ENCODE measurements at places on chromosomes 16 and 17.

- no peak for DNase-seq
These were observed 46.0 kb downstream of the TMC5 start for GRCh38 chr16:19463468-19464315.

DNA sequence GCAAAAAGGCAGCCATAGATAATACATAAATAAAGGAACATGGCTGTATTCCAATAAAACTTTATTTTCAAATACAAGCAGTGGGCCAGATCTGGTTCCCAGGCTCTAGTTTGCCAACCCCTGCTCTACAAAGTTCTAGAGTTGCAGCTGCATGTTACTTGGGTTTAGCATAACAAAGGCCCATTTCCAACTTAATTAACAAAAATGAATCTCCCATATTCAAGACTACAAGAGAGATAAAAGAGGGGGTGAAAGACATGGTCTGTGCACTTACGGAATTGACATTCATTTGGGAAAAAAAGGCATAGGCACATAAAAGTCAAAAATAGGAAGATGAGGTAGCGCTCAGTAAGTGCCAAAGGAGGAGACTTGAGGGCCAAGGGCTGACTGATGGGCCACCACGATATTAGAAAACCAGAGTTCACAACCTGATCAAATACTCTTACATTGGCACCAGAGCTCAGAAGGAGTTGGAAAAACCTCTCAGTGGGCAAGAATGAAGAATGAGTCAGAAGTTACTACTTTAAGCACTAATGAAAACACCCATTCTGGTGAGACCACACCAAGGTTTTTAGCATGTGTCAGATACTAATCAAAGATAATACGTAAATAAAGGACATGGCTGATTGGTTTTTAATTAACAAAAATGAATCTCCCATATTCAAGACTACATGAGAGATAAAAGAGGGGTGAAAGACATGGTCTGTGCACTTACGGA, 164.0 kb downstream of the VPS53 start:
- peak; percentile 25 for DNase-seq

- no peak for DNase-seq
These were observed 10.8 kb downstream of the MYBBP1A start for GRCh38 chr17:4544135-4544950.

- no peak for DNase-seq
These were observed 1.1 kb upstream of the KPNA2 start for GRCh38 chr17:68034452-68034776.

GRCh38 chr17:50952013-50952412, 85.9 kb upstream of the TOB1 start:
- DNase-seq: peak; percentile 18

DNA sequence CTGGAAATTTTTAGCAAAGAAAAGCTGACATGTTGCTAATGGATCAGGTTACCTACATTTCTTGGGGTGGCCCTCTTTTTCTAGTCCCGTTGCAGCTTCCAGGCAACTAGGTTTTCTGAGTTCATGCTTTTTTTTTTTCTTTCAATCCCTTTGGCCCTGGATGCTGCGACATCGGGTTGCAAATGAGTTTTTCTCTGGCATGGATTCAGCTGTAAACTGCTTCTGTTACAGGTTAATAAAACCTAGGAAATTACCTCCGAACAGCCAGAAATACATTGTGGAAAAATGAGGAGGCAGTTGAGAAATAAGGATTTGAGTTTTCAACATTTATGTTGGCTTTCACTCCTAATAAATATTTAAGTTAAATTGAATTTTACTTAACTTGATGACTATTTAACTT, 149.8 kb upstream of the MAF start:
- no peak for DNase-seq

DNA sequence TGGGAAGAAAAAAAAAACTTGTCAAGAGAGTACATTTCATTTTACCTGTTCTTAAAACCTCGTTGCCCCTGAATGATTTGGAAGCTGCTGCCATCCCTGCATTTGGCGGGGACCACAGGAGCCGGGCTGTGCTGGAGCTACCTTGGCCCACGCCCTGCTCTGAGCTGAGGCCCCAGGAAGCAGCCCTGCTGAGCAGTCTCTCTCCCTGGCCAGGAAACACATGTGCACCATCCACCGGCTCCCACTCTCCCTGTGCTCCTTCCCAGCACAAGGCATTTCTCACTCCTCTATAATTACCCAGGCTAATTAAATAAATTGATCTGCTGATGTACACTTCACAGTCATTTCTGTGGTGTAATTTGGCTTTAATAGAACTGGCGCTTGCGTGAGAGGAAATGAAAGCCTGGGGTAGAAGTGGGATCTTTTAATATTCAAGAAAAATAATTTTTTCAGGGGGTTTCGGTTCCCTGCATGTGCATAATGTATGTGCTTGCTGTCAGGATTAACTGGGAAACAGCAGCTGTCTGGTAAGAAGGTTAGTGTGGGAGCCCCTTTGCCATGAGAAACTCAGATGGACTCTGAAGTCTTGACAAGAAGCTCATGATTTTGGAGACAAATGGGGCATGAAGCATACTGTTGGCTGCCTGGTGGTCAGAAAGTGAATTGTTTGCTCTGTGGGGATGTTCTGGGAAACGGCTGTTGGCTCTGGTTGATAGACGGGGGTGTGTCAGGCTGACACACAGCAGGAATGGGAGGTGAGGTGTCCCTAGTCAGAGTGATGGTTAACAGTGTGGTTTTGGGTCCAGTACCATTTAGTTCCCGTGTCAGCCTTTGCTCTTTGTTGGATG, 252.3 kb upstream of the EEF2KMT start:
- no peak for DNase-seq

GRCh38 chr17:29918922-29919856, 10.8 kb downstream of the SSH2 start:
- DNase-seq: no peak

DNA sequence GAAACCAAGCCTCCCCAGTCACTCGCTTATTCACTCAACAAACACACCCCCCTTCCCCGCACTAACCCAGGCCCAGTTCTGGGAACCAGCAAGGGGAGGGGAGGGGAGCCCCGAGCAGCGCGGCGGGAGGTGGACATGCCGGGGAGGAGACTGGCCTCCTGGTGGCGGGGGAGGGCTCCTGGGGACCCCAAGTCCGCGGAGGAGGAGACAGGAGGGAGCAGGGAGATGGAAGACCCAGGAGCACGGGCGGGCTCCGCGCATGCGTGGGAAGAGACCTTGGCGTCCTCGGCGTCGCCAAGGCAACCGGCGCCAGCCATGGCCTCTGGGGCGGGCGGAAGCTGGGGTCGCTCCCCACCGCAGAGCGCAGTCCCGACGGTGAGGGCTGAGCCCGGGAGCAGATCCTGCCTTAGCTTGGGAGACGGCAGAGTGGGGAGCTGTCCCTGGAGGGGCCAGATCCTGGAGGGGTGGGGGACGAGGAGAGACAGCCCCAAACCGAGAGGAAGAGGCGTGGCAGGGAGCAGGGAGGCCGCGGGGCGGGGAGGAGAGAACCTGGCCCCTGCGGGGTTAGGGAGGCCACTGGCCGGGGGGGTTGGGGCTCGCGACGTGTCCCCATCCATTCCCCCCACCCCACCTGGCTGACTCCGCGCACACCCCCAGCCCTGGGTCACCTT, at the start of gene PRR29:
Gene PRR29, plus strand, starts transcription at position 302 of the 671 bp plus-strand sequence. Its CDS starts 14 bp downstream, at position 316.
- peak; percentile 31 for DNase-seq

GRCh38 chr16:30004424-30004776, 6.4 kb downstream of the DOC2A start:
- no peak for DNase-seq

DNA sequence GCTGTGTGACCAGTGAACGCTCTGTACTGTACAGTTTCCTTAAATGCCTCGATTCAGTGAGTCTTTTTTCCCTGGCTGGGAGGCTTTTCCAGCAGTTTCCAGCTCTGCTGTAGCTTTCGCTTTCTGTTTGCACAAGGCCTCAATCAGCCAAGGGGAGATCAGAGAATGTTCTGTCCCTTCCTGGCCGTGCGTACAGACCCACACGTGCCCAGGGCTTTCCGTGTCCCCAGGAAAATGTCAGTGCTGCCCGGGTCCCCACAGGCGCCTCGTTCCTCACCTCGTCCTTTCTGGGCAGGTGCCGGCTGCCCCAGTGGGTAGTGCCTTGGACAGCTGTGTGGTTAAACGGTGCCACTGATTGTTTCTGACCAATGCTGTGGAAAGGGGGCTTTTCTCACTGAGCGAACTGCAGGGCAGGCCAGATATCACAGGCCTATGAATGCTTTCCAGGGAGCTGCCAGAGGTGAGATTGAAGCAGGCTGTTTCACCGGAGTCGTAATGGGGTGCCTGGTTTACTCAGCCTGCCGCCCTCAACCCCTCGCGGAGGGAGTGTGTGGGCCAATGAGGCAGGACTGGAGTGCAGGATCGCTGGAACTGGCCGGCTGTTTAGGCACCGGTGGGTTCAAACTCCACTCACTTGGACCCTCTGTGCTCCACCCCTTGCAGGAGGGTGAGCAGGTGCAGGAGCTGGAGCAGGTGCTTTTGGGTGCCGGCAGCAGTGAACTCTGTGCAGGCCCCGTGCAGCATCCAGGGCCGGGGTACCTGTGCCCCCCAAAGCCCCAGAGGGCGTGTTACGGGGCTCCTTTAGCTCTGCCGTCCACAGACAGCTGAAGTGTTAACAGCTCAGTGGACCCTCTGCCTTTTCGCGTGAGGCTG, 44.4 kb downstream of the ZNF778 start:
- DNase-seq: no peak

DNA sequence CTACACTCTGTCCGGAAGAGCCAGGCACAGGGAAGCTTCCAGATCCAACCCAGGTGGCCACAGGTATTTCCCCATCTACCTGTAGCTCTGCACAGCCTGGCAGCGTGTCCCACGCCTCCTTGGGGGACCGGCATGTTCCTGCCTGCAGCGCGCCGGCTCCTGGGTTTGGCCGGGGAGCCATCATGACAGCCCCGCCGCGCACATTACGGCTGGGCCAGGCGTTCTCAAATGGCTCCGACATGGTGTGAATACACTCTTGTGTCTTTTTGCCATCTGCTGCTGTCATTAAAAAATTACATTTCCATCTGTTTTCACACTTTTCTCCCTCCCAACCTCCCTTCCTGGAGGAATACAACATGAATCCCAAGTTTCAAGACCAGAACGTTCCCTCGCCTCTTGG, 8.0 kb upstream of the GINS2 start:
- no peak for DNase-seq

DNA sequence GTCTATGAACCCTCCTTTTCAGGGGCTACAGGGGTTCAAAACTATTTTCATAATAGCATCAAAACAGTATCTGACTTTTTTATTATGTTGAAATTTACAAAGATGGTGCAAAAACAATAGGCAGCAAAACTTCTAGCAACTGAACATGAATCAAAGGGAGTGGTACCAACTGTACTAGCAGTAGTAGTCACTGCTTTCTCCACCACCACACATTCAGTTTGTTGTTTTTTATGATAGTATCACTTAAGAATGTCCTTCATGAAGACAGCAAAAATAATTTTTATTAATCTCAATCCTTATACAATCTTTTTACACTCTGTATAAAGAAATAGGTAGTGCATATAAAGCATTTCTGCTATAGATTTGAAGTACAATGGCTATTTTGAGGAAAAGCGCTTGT, 47.6 kb downstream of the MED13 start:
- DNase-seq: peak; percentile 45

DNA sequence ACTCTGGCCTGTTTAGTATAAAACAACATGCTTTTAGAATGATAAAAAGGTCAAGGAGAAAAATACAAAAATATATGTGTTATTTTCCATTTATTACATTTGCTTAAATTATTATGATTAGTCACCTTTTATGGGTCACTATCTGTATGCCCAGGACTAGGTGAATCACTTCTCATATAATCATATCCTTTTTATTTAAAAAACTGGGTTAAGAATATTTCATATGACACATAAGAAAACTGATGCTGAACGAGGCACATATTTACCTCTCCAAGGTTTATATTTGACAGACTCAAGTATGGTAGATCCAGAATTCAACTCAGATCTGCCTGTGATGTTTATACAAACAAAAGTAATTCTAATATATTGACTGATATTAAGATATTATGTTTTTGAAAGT, 134.5 kb downstream of the CDH8 start:
- DNase-seq: no peak

DNA sequence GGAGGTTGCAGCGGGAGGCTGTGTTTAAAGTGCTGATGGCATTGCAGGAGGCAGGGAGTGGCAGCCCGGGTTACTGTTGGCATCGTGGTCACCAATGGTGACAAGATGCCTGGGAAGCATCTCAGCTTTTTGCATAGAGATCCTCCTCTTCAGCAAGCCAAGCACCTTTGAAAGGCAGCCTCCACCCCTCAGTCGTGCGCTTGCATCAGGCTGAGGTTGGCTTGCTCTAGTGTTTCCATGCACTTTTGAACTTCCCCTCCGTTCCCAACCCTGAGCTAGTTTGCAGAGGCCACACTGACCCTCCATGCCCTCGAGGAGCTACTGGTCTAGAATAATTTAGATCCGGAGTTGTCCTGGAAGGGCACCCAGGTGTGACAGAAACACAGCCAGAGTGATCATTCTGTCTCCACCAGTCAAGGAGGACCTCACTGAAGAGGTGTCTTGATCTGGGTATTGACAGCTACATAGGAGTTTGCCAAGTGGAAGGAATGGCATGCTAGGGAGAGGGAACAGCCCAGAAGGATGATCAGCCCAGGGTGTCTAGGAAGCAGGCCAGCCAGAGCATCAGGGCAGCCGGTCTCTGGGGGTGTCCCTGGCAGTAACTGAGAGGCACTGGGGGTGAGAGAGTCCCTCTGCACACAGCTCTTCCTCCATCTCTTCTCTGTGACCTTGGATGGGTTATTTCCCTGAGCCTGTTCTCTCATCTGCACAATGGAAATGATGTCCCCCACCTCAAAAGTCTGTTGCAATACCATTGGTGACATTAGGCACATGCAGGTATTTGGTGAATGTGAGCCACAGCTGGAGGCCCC, 7.7 kb downstream of the BEAN1 start:
- DNase-seq: no peak

DNA sequence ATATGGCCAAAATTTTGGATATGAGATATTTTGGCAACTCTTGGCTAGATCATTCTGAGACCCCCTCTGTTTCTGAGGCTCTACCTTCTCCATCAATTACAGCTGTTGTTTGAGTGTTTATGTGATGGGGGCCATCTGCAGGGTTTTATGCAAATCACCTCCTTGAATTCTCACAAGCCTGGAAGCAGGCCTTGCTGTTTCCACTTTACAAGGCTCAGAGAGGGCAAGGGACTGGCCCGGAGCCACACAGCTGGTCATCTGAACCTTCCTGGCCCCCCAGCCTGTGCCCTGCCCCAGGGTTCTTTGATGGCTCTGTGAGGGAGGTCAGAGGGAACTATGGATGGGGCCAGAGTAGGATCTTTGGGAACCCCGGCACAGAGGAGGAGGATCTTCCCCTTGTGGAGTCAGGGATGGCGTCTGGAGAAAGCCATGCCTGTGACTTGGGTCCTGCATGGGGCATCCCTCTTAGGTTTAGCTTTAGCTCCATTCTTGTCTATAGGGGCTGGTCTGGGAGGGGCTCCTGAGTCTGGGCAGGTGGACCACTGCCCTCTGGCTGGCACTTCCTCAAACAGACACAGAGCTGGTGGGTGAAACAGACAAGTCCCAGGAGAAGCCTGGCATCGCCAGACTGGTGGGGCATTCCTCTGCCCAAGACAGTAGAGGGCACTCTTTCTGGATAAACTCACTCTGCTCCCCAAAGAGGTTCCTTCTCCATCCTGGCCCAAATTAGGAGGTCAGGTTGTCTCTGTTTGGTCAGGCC, 26.2 kb downstream of the IL21R start:
- peak; percentile 13 for DNase-seq

- DNase-seq: peak; percentile 83
These were observed 15.1 kb upstream of the DHX8 start for GRCh38 chr17:43468691-43469139.

Data from HCEC 1CT (cell line).